ENCODE measurements at places on chromosomes 12 and 14.

- DNase-seq, result no peak
Measured at GRCh38 chr12:131850856-131851559, 22.8 kb downstream of the MMP17 start.

GRCh38 chr12:131380220-131380964 lies 330.5 kb upstream of the SFSWAP start:
- DNase-seq, result no peak

DNA sequence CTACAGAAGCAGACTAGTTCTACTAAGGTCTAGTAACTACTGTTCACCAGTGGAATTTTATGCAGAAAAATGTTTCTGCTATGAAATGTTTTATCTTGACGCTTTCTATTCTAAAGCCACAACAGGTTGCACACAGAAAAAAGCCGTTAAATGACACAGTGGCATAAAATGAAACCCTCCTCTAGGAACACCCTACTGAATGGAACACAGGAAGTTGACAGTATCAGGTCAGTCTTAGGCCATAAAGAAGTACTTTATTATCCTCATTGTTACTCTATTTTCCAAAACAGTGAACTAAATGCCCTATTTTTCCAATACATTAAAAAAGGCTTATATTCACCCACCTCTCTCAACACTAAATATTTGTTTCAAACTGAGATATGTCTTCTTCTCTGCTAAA lies 21.9 kb downstream of the EPS8 start:
- DNase-seq, result no peak

DNA sequence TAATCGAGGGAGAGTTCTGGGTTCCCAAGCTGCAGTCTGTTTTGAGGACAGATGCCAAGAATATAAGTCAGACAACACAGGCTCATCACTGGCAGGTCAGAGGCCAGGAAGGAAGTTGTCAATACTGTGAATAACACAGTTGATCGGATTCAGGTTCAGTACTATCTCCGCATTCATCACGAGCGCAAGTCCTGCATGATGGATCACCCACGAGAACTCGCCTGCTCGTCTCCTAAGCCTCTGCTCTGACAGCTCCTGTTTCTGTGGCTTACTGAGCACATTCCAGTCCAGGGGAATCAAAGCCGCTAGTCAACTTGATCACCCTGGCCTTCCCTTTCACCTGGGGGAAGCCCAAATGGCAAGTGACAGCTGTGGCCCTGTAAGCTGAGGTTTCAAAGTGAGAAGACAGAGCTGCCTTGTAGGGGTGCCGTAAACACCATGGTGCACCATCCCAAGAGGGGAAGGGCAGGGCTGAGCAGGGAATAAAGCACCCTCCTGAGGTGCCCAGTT lies 60.1 kb upstream of the DICER1 start:
- DNase-seq, result no peak

- DNase-seq, result no peak
Measured at GRCh38 chr14:63474844-63475243, 68.3 kb downstream of the PPP2R5E start.
